ENCODE measurements at places on chromosomes 3 and 15.

GRCh38 chr3:161500068-161500796 is 3.6 kb downstream of the OTOL1 start:
- no peak for DNase-seq

- no peak for DNase-seq
Observed at GRCh38 chr3:70916375-70917055, 604.1 kb upstream of the MDFIC2 start.

DNA sequence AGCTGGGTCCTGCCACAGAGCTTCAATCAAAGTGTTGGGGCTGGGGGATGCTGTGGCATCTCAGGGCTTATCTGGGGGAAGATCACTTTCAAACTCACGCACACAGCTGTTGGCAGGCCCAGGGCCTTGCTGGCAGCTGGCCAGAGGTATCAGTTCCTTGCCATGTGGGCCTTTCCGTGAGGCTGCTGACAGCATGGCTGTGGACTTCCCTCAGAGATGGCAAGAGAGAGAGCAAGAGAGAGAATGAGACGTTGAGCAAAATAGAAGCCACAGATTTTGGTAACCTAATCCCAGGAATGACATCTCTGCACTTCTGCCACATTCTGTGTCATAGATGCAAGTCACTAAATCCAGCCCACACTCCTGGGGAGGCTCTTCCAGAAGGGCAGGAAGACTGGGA is 91.0 kb downstream of the TPRG1 start:
- DNase-seq: no peak

DNA sequence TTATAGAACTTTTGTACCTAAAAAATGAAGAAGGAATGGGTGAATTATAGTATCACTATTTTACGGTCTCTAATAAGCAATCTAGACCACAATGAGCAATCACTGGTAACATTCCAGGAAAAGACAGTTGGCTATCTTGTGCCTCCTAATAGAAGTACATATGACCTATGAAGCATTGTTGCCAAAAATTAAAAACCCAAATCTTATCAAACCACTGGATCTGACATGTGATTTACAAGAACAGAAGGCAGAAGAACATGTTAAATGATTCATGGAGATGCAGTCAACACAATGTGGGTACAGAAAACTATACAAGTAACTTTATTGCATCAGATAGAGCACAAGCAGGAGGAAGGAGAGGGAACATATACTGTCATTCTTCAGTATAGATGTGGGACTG is 14.5 kb upstream of the HYKK start:
- DNase-seq: no peak

DNA sequence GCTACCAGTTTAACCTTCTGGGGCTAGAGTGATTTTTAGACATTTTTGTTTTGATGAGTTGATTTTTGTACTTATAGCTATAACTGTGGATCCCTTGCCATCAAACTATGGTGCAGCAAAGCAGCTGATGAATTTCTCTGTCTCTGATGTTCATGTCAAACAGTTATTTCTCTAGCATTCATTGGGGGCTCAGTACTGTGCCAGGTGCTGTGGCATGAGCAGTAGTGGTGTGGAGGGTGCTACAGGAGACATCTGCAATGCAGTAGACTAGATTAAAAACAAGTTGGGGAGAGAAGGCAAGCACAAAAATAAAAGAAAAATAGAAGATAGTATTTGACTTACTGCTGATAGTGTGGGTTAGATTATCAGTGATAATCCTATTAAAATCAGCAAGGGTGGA is 95.3 kb downstream of the AKAP13 start:
- no peak for DNase-seq

DNA sequence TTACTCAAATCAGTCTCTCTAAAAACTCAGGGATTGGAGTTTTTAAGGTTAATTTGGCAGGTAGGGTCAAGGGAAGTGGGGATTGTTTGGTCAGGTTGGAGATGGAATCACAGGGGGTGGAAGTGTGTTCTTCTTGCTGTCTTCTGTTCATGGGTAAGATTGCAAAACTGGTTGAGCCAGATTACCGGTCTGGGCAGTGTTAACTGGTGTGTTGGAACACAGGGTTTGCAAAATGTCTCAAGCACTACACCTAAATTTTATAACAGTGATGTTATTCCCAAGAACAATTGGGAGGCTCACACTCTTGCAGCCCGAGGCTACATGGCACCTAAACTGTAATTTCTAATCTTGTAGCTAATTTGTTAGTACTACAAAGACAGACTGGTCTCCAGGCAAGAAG is 425.4 kb downstream of the PLOD2 start:
- no peak for DNase-seq
